ENCODE measurements at places on chromosomes 2 and 18.
A peak's percentile ranks its signal among the peaks of the same experiment; 100 is the strongest.

- no peak for DNase-seq
Observed at GRCh38 chr2:140201572-140201971, 1421.4 kb upstream of the NXPH2 start.

- no peak for DNase-seq
Observed at GRCh38 chr2:238789317-238789806, 58.5 kb upstream of the TWIST2 start.

DNA sequence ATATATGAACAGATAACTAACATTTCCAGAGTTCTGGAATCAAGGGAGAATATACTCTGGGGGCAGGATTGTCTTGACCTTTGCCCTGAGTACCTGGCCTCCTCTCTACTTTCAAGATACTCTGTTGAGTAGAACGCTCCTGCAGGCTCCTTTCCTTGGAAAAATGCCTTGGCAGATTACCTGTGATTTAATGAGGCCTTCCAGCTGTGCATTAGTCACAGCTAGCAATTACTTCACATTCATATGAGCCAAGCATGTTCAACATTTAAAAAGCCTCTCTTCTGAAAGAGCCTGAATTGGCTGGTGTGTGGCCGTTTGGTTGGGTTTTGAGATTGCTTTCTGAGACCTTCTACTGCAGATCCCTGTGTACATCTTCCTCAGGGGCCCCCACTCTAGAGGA is 142.2 kb downstream of the PLCL1 start:
- no peak for DNase-seq

GRCh38 chr2:222899413-222900181 is 38.8 kb downstream of the ACSL3 start:
- no peak for DNase-seq

DNA sequence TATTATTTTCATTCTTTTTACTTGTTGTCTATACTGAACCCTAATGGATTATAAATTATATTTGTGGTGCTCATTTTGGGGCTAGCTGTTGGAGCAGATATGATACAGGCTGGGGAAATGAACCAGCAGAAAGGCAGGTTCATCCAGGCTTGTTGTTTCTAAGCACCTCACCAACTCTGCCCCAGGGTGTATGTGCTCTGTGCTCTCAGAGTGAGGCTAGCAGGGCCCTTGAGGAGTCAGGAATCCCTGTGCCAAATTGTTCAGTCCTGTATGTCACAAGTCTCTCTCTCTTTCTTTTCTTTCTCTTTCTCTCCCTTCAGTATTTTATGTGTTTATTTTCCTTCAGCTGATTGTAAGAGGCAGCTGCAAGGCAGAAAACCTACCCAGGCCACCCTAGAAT is 181.1 kb upstream of the DPP10 start:
- DNase-seq: no peak

DNA sequence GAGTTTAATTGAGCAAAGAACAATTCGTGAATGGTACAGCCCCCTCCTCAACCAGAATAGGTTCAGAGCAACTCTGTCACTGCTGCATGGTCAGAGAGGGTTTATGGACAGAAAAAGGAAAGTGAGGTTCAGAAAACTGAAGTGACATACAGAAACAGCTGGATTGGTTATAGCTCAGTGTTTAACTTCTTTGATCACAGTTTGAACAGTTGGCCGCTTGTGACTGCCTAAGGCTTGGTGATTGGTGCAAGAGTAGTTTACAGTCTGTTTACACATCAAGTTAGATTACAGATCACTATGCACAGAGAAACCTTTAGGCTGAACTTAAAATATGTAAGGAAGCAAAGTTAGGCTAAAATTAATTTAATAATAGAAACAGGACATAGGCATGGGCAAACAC is 459.2 kb downstream of the KCNJ3 start:
- no peak for DNase-seq

DNA sequence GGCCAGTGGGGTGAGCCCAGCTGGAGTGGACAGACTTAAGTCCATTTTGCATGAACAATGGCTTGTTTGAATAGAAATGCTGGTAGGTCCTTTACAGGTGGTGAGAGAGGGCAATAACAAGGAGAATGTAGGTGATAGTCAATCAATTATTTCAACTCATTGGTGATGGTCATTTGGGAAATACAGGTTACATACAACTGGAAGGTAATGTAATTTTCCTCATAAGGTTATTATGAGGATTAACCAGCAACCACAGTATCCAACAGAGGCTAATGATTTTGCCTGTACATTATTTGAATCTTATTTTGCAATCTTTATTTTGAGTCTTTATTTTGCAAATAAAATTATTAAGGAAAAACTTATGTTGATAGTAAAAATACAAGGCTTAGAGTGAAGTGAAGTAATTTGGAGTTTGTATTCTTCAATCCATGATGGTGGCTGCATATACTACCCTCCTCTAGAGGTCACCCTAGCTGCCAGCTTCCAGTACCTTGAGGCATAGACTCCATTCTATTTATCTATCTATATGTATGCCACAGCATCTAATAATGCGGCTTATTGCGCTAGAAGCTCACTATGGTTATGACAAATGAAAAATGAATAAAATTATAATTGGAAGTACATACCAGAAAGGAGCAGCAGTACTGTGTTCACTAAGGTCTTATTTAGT is 20.5 kb upstream of the HNMT start:
- DNase-seq: no peak

GRCh38 chr2:123597988-123598387 is 427.1 kb upstream of the CNTNAP5 start:
- no peak for DNase-seq

DNA sequence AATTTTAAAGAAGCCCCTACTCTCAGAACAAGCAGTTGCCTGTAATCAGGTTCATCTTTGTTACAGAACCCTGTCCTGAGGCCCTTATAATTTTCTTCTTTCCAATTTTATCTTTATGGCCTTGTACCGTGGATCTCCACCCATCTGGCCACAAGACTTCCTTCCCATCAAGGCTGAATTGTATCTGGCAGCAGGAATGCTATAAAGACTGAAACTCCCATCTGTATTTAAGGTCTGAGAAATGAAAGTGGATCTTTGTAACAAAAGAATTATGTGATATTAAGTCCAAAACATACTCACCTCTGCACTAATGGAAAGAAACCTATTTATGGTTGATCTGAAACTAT is 91.8 kb downstream of the METTL8 start:
- no peak for DNase-seq

DNA sequence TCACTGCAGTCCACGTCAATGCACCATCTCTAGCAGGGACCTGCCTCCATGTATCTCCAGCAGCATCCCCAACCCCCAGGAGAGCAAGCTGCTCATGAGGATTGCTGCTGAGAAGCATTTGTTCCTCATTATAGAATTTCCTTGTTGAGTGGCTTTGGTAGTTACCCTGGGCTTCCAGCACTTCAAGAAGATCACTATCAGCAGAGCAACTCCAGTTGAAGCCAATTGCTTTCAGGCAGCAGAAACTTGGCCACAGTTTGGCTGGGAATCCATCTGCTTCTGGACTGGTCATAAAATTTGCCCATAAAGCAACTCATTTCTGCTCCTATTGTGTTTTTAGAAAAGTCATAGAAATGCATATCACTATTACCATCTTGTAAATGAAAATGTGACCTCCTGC is 17.4 kb downstream of the TRPM8 start:
- DNase-seq: no peak

DNA sequence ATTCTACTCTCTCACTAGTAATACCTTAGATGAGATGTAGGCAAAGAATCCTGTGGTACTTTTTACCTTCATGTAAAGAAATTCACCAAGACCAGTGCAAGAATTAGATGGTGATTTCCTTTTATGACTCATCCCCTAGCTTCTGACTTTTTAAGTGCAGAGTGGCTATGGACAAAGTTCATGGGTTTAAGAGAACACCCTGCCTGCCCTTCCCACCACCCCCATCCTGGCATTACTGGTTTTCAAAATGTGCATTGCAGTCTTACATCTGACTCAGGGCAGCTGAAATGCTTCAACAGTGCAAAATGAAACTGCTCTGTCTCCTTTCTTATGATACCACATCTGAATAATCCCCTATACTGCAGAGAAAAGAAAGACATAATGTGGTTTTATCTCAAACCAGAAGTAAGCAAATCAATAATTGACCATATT is 22.6 kb downstream of the MAIP1 start:
- peak; percentile 84 for DNase-seq

DNA sequence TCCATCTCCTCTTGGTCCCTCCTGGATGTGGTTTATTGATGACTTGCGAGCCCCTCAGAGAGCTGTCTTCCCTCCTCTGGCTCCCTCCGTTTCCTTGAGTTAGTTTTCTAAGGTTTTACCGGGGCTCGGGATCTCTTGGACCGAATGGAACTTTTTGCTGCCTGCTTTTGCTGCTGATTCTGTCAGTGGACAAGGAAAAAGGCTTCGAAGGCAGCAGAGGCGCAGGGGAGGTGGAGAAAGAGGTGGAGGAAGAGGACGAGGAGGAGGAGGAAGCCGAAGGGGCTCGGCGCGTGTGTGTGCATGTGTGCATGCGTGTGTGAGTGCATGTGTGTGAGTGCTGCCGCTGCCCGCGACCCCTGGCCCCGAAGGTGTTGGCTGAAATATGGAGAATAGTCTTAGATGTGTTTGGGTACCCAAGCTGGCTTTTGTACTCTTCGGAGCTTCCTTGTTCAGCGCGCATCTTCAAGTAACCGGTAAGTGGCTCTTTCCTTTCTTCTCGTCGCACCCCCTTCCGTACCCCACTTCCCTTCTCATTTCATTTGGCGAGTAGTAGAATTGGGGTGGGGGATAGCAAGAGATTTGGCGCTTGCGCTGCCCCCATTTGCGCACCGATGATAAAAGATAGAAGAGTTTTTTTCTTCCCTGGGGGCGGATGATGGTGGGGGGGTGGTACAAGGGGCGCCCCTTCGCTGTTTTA is 557 bp downstream of the DCC start:
- DNase-seq: no peak

DNA sequence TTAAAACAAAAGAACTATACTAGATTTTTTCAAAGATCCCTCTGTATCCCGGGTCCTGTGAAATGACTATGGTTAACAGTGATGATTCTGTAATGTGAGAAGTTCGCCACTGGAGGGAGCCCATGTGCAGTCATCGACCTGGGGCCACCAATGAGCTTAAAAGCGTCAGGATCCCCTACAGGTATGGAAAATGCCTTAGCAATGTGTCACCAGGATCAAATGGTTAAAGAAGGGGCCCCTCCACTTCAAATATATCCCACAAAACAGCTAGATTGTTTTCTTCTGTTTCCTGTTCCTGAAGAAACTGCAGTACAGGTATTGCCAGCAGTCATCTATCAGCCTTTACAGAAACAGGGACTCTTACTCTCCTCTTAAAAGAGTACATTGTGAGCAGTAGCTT is 15.3 kb downstream of the CHRNA1 start:
- DNase-seq: peak; percentile 36

GRCh38 chr18:5995626-5996025 is 100.3 kb upstream of the TMEM200C start:
- no peak for DNase-seq

DNA sequence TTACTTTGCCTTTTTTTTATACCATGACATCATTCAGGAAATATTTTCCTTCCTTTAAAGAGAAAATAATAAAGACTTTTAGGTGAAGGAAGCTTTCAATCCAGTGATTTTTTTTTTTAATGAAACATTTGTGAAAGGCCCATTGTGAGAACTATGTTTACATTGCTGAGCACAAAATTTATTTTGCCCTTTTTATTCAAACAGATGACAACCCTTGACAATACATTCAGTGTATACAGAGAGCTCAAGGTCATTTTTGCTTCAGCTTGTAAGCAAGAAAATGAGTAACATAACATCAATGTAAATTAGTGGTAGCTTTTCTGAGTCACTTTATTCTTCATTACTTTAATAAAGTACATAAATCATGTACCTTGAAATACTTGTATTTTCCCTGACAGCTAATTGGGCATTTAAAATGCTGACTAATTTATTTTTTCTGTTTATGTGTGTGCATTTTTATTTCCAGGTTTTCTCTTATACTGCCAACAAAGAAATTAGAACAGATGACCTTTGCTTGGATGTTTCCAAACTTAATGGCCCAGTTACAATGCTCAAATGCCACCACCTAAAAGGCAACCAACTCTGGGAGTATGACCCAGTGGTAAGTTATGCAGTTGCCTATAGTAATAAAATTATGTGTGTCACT is 121.6 kb downstream of the GALNT1 start:
- peak; percentile 34 for DNase-seq

- DNase-seq: no peak
Observed at GRCh38 chr2:159129824-159130223, 156.7 kb downstream of the WDSUB1 start.

DNA sequence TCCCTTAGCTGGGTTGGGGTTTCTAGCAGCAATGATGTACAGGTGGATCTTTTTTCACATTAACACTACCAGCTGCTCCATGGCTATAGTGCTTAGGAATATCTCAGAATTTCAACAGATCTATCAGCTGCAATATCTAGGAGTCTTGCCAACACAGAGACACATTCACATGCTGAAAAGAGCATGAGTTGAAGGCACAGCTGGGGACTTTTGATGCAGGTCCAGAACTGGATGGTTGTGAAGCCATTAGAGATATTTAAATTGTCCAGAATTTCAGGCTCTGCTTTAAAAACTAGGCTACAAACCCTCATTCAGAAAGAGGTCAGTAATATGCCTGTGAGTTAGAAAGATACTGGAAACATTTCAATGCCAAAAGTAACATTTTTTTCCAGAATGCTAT is 122.2 kb upstream of the CCDC195 start:
- DNase-seq: peak; percentile 59

DNA sequence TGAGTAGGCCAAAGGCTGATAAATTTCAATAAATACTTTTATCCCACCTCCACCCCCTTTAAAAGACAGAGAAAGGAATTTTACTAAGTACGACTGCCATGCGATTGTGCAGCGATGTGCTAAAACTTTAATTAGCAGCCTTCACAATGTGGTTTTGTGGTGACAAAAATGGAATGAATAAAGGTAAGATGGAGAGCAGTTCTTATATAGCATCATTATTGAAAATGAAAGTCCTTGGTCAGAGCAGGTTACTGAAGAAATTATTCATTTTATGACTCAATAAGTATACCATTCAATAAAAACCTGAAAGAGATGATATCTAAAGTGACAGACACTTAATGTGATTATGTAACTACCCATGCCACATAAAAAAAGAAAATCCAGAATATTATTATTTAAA is 33.2 kb upstream of the MTIF2 start:
- no peak for DNase-seq

DNA sequence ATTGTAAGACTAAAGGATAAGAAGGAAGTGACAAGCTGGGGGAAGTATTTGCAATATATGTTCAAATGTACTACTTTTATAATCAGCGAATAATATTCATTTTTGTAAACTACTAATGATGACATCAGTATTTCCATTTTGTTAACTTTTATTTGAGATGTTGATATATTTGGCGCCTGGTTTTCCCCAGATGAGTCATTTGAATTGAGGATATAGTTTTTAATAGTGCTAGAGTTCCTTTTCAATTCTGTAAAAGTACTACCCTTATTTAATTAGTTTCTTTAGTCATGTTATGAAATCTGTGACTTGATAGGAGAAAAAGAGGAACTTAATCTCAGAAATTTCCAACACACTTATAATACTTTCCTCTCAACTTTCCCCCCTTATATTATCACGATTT is 495.3 kb downstream of the IRS1 start:
- no peak for DNase-seq

- DNase-seq: no peak
Observed at GRCh38 chr2:132766573-132766972, 96.6 kb upstream of the LYPD1 start.

Data from iris pigment epithelial cell (primary cell).